Thoracic aorta (tissue), 2 donors: ENCODE measurements at places on chromosomes 4 and X. TPM values are rescaled to one million over a fixed set of nuclear protein-coding genes. Genes with fewer than 3 reads are reported as not detected.

DNA sequence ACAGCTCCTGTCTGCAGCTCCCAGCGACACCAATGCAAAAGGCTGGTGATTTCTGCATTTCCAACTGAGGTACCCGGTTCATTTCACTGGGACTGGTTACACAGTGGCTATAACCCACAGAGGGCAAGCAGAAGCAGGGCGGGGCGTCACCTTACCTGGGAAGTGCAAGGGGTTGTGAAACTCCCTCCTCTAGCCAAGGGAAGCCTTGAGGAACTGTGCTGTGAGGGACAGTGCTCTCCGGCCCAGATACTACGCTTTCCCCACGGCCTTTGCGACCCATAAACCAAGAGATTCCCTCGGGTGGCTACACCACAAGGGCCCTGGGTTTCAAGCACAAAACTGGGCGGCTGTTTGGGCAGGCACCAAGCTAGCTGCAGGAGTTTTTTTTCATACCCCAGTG, 218.9 kb downstream of the PPP3CA start:
- H3K4me3 ChIP-seq: no peak overlapping the region
- no peaks in the 10 kb centered on the region for H3K36me3 ChIP-seq
- H3K27me3 ChIP-seq: no peaks in the 10 kb centered on the region
- no peak for DNase-seq

The ACE2 gene
- not detected for total RNA-seq

The ADRA2C gene
- total RNA-seq: 232 TPM

The PLXNB3 gene
- 40.8 TPM for total RNA-seq

The SPANXN4 gene
- not detected for total RNA-seq

The GLA gene
- 17.6 TPM for total RNA-seq

GRCh38 chr4:43690116-43690515, 758.5 kb downstream of the KCTD8 start:
- no peak overlapping the region for H3K4me3 ChIP-seq
- no peak overlapping the region for H3K27ac ChIP-seq
- H3K27me3 ChIP-seq: no peaks in the 10 kb centered on the region

DNA sequence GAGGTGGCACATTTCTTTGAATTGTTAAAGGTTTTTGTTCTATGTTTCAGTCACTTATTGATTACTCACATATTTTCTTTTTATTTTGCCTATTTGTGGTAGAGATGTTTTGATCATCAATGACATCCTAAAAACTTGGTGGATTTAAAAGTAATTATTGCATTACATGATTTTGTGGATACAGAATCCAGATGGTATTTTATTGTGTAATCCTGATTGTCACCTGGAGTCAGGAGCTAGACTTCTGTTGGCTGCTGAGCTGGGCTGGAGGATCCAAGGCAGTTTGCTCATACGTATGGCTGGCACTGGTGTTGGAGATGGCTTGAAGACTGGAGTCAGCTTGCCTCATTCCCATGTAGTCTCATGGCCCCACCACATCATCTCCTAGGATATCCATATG, 1009.6 kb upstream of the PCDH7 start:
- H3K27ac ChIP-seq: no peak overlapping the region
- no peak for DNase-seq
- H3K36me3 ChIP-seq: no peaks in the 10 kb centered on the region
- H3K4me3 ChIP-seq: no peak overlapping the region
- H3K27me3 ChIP-seq: no peaks in the 10 kb centered on the region

The SEC24B gene
- 39.1 TPM for total RNA-seq

DNA sequence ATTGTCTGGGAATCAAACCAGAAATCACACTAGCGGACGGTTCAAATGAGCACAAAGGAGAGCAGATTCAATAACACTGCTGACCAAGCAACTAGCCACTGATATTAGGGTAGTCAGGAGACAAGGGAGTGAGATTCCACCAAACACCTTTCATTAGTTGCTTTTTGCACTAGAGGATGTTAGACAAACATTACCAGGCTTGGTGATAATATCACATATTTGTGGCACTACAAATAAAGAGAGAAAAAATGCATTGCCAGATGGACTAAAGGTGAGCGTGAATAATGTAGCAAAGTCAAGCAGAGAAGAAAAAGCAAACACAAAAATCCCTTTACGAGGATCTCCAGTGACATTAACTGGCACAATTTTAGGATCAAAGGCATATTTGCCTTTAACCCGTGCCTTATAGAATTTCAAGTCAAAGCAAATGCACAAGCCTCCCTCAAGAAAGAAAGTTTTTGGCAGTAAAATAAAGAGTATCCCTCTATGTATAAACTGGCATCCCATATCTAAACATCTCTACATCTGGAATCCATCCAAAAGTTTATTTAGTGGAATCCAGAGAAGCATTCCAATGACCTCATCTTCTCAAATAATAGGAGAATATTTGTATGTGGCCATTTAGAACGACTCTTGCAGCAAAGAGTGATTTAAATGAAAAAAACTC, 290.9 kb downstream of the KCTD8 start:
- no peak overlapping the region for H3K27ac ChIP-seq
- H3K36me3 ChIP-seq: no peaks in the 10 kb centered on the region
- DNase-seq: no peak
- no peaks in the 10 kb centered on the region for H3K27me3 ChIP-seq
- no peak overlapping the region for H3K4me3 ChIP-seq

The TADA2B gene
- total RNA-seq: 21.5 TPM

- no peak for DNase-seq
- no peaks in the 10 kb centered on the region for H3K27me3 ChIP-seq
- no peak overlapping the region for H3K27ac ChIP-seq
- H3K4me1 ChIP-seq: peaks cover 4% of the 10 kb centered on the region
These were observed 109.1 kb upstream of the TBL1X start for GRCh38 chrX:9355739-9356138.

The STS gene
- total RNA-seq: 7.8 TPM

The OPN1MW2 gene
- total RNA-seq: not detected

DNA sequence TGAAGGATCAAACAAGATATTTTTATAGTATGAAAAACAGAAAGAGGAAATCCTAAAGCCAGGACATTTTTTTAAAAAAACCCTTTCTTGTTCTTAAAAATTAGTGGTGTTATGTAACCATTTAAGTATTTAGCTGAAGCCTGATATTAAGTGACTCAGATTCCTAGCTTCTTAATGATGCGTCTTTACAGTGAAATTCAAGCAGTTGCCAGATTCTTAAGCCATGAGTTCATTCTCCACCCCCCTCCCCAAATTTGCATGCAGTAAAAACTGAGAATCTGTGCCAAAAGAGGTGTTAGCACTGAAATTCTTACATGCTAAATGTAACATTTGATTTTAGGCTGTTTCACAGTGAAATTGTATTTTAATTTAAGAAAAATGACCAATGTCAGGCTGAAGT, 180.8 kb downstream of the RAPGEF2 start:
- peak overlapping the region; percentile 5 for H3K4me3 ChIP-seq
- DNase-seq: no peak
- no peak overlapping the region for H3K27ac ChIP-seq
- no peaks in the 10 kb centered on the region for H3K36me3 ChIP-seq

The FAM149A gene
- 12.8 TPM for total RNA-seq

- no peak overlapping the region for H3K27ac ChIP-seq
- DNase-seq: no peak
- peaks cover 70% of the 10 kb centered on the region for H3K4me1 ChIP-seq
- no peaks in the 10 kb centered on the region for H3K27me3 ChIP-seq
- no peak overlapping the region for H3K4me3 ChIP-seq
- no peaks in the 10 kb centered on the region for H3K36me3 ChIP-seq
These were observed 48.9 kb downstream of the PCDH7 start for GRCh38 chr4:30769093-30769492.

GRCh38 chr4:108906866-108907367, 144.1 kb upstream of the ETNPPL start:
- no peak overlapping the region for H3K4me3 ChIP-seq
- H3K27ac ChIP-seq: no peak overlapping the region
- no peaks in the 10 kb centered on the region for H3K4me1 ChIP-seq
- H3K27me3 ChIP-seq: no peaks in the 10 kb centered on the region

- no peak for DNase-seq
- no peak overlapping the region for H3K27ac ChIP-seq
- H3K27me3 ChIP-seq: no peaks in the 10 kb centered on the region
- no peaks in the 10 kb centered on the region for H3K4me1 ChIP-seq
- H3K36me3 ChIP-seq: no peaks in the 10 kb centered on the region
- H3K4me3 ChIP-seq: no peak overlapping the region
These were observed 639.0 kb downstream of the BCOR start for GRCh38 chrX:39458779-39459178.

DNA sequence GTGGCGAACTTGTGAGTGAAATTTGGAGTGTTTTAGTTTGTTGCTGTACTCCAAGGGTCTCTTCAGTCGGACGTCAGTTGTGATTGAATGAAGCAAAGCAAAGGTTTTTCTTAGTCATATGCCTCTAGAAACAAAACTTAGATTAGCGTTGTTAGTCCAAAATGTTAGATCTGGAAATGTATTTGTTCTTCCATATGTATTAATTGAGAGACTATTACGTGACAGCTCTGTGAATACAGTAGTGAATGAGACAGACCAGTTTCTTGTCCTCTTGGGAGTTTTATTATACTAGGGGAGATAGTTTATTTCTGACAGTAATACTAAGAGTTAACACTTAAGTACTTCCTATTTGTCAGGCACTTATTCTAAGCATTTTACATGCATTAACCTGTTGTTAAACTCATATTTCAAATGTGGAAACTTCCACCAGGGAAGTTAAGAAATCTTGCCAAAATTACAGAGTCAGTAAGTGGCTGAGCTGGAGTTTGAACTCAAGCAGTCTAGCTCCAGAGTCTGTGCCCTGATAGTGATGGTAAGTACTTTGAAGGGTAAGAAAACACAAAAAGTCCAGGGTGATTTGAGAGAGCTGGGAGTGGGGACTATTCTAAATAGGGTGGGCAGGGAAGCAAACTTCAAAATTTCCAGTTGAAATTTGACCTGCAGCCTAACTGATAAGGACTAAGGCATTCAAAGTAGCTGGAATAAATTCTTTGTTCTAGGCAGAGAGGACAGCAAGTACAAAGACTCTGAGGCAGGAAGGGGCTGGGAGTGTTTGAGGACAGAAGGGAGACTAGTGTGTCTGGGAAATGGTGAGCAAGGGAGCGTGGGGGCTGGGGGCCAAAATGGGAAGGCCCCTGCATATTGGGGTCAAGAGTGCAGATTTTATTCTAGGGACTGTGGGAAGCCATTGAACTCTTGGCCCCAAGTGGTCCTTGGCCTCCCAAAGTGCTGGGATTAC, 17.0 kb downstream of the ADD1 start:
- no peak overlapping the region for H3K4me3 ChIP-seq
- no peaks in the 10 kb centered on the region for H3K36me3 ChIP-seq
- peaks cover 42% of the 10 kb centered on the region for H3K4me1 ChIP-seq
- H3K27ac ChIP-seq: peak overlapping the region; percentile 33
- no peaks in the 10 kb centered on the region for H3K27me3 ChIP-seq

The REELD1 gene
- total RNA-seq: not detected

DNA sequence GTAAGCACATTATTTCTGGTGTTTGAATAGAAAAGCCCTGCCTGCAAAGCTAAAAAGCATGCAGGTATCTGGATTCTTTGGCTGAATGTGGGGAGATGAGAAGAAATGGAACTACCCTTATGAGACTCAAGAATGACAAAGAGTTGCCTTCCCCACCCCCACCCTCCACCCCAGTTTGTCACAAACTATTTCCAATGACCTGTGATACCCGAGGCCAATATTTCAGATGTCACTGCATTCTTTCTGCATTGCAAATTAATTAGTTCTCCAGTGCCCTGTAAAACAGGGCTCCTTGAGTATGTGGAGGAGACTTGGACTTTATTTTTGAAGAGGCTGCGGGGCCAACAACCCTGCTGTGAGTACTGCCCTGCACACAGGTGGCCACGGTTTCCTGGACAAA, 116.4 kb downstream of the ZNF827 start:
- H3K4me1 ChIP-seq: peaks cover 15% of the 10 kb centered on the region
- H3K4me3 ChIP-seq: no peak overlapping the region
- no peak for DNase-seq
- no peaks in the 10 kb centered on the region for H3K27me3 ChIP-seq

DNA sequence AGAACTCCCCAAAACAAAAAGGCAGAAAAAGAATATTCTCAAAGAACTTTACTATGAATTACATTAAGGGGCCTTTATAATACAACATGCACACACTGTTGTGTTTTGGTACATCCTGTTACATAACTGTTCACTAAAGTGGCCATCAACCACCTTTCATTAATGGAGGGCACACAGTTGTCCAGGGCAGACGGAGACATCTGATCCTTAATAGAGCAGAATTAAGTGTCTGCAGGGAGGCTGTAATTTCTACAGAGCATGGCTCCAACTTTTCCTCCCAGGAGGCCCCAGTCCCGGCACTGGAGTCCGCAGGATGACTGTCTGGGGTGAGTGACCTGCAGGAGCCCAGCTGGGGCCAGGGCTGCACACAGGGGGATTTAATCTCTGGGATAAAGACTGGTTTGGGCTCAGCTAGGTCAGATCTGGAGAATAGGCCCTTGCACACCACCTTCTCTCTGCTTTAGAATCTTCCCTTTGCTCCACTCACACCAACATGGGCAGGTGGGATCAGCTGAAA, 233.4 kb downstream of the MAML3 start:
- peaks cover 18% of the 10 kb centered on the region for H3K4me1 ChIP-seq
- no peak overlapping the region for H3K4me3 ChIP-seq
- H3K27ac ChIP-seq: no peak overlapping the region
- no peaks in the 10 kb centered on the region for H3K36me3 ChIP-seq

DNA sequence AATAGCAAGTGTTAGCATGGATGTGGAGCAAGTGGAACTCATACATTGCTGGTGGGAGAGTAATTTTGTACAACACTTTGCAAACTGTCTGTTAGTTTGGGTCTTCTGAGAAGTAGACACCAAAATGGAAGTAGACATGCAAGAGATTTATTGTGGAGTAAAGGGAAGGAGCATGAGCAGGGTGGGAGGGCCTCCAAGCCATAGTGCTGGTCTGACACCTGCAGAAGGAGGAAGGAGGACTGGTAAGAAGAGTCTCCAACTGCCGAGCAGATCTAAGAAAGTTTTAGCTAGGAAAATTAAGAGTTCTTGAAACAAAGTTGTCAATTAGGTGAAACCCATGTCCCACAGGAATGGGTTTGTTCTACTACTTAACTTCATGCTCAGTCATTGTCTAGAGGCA, 64.0 kb upstream of the DDIT4L start:
- H3K36me3 ChIP-seq: no peaks in the 10 kb centered on the region
- DNase-seq: no peak
- H3K27ac ChIP-seq: no peak overlapping the region
- H3K27me3 ChIP-seq: no peaks in the 10 kb centered on the region

- no peaks in the 10 kb centered on the region for H3K36me3 ChIP-seq
- H3K27ac ChIP-seq: no peak overlapping the region
- no peak for DNase-seq
- H3K27me3 ChIP-seq: no peaks in the 10 kb centered on the region
These were observed 70.2 kb upstream of the BRWD3 start for GRCh38 chrX:80879916-80880315.

DNA sequence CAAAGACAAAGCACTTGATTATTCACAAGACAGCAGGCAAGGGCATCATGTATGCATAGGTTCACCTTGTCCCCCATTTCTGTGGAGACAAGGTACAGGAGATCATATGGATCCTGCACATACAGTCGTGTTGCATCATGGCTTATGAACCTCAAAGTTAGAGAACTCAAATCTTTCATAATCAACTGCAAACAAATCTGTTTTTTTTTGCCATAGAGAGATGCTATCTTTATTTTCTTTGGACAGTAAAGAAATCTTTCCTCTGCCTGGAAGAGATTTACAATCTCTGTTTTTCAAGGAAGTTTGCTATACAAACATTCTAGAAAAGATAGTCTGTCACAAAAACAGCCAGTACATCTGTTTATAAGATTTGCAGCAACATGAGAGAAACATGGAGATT, 578.8 kb downstream of the ANKRD50 start:
- no peak overlapping the region for H3K4me3 ChIP-seq
- no peak for DNase-seq
- no peaks in the 10 kb centered on the region for H3K36me3 ChIP-seq
- H3K4me1 ChIP-seq: peaks cover 8% of the 10 kb centered on the region

- no peaks in the 10 kb centered on the region for H3K4me1 ChIP-seq
- H3K27me3 ChIP-seq: no peaks in the 10 kb centered on the region
These were observed 1489.4 kb downstream of the RAPGEF2 start for GRCh38 chr4:160592258-160592657.
